CD4-positive, alpha-beta T cell treated with Interleukin-17A for 4 hours (primary cell): ENCODE measurements at places on chromosomes 11 and 22.

DNA sequence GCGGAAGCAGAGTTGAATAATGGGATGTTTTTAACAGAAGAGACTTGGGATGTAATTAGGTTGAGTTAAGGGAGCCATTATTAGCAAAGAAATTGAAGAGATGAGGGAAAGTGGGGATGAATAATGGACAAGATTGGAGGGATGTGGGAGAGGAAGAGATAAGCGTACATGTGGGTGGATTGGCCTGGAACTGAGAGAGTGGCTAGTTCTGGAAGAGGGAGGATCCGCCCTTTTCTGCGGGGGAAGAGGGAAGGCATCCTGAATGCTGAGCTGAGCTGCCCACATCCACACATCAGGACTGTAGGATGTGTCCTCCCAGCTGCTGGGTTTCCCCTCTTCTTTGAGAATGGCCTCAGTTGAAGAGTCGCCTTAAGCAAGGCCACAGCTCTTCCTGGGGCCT, 68.3 kb upstream of the CADM1 start:
- DNase-seq = no peak

DNA sequence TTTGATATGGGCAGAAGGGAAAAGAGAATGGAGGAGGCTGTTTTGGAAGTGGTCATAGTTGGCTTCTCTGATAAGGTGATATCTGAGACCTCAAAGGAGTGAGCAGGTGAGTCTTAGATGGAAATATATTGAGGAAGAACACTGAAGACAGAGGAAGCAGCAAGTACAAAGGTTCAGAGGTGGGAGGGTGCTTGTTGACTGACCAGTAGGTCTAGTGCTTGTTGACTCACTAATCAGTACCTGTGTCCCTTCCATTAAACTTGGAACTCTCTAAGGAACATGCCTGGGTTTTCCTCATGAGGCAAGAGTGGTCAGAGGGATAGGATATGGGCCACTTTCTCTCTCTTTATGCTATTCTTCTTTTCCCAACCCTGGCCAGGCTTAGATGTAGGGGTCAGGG, 25.6 kb upstream of the GLYATL1 start:
- no peak for DNase-seq

DNA sequence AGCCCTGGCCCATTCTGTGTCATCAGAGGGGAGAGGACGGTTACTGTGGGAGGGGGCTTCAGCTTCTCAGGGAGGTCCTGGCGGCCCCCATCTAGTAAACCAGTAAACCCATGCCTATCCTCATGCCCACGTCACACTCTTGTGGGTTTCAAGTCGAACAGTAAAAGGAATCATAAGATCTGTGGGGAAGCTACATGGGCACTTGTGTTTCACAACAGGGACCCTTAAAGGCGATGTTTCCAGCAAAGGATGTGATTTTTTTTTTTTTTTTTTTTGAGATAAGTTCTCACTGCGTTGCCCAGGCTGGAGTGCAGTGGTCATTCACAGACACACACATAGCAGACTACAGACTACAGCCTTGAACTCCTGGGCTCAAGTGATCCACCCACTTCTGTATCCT, 9.2 kb upstream of the PARVG start:
- no peak for DNase-seq

- DNase-seq = no peak
Observed at GRCh38 chr11:70487756-70488155, 89.4 kb downstream of the CTTN start.
